Bladder microvascular endothelial cell (primary cell): ENCODE measurements at places on chromosomes 1 and 21. TPM values are rescaled to one million over a fixed set of nuclear protein-coding genes. Genes with fewer than 3 reads are reported as not detected.

CFAP141 gene
- total RNA-seq, result not detected in 2 replicates

FAM151A gene
- total RNA-seq, result not detected in 2 replicates

AMPD2 gene
- total RNA-seq, result 28.2 and 46.6 TPM in 2 replicates

EPHA2 gene
- total RNA-seq, result 72.7 and 298 TPM in 2 replicates

AGTRAP gene
- total RNA-seq, result 31.6 and 39.3 TPM in 2 replicates

SPRR2A gene
- not detected in 2 replicates for total RNA-seq

FMO4 gene
- 0.16 and 0.31 TPM in 2 replicates for total RNA-seq

SLC22A15 gene
- 0.16 TPM in 1 of 2 replicates, not detected in the other for total RNA-seq

RGS4 gene
- 12.0 and 29.3 TPM in 2 replicates for total RNA-seq

UMODL1 gene
- total RNA-seq, result not detected in 2 replicates

CATSPERE gene
- 0.65 and 1.3 TPM in 2 replicates for total RNA-seq

VWA5B1 gene
- not detected in 2 replicates for total RNA-seq

PTPRF gene
- total RNA-seq, result 58.9 and 785 TPM in 2 replicates

IGSF9 gene
- not detected in 2 replicates for total RNA-seq

TEX38 gene
- total RNA-seq, result not detected in 2 replicates

OLFM3 gene
- total RNA-seq, result not detected in 2 replicates

AGT gene
- total RNA-seq, result not detected in 2 replicates

CLCA4 gene
- not detected in 2 replicates for total RNA-seq

TMCO2 gene
- 0.16 TPM in 1 of 2 replicates, not detected in the other for total RNA-seq

RIPPLY3 gene
- not detected in 2 replicates for total RNA-seq

MEGF6 gene
- 30.8 and 274 TPM in 2 replicates for total RNA-seq
